T-helper 2 cell (primary cell): ENCODE measurements at places on chromosomes 6 and 20.

- no peak for DNase-seq
Measured at GRCh38 chr6:169766232-169766631, 14.8 kb downstream of the ERMARD start.

- no peak for DNase-seq
Measured at GRCh38 chr6:117149324-117149723, 116.0 kb upstream of the VGLL2 start.

GRCh38 chr6:170107606-170108222, 183.2 kb downstream of the DLL1 start:
- no peak for DNase-seq

GRCh38 chr6:71248306-71248765, 40.3 kb upstream of the OGFRL1 start:
- no peak for DNase-seq

- DNase-seq = no peak
Measured at GRCh38 chr6:79170959-79171358, 63.5 kb downstream of the HMGN3 start.

GRCh38 chr6:86357877-86358276, 579.5 kb upstream of the HTR1E start:
- no peak for DNase-seq

DNA sequence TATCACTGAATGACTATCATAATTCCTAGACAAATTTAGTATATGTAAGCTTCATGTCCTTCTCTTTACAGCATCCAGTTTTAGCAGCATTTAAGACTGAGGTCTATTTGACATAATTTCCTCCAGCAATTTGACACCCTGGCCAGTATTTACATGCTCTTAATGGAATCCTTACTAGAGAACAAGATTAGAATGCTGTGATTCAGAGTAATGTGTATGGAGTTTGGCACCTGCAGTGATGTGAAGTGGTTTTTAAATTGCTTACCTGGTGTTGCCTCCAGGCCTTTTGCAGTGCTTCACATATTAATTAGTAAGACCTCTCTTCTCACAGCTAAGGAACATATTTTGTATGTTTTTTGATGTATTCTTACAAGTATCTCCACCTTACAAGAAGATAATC, 9.8 kb downstream of the NKX2-4 start:
- no peak for DNase-seq

GRCh38 chr6:21046276-21046675, 512.0 kb downstream of the CDKAL1 start:
- DNase-seq = no peak

DNA sequence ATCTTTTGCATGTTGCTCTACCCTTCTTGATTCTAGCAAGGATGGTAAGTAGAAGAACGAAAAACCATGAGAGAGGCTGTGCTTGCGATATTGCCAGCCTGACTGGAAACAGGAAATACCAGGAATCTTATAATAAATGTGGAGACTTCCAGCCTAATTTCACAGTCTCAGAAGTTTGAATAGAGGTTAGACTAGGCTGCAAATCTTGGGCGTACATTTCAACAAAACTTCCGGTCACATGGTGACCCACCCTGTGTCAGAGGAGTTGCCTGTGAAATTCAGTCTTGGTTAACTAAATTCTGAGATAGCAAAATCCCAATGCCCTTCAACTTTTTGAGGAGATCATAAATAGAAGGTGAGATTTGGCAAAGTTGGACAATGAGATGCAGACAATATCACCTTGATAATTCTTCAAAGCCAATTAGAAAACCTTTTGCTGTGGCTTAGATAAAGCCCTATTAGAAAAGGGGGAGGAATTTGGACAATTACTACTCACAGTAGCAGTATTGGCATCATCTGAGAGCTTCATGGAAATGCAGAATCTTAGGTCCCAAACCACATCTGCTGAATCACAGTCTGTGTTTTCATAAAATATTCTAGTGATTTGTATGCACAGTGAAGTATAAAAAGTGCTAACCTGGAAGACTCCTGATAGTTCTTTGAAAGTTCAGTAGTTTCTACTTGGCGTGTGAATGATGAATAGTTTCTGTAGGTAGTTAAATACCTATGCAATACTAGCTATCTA, 262.0 kb upstream of the JAG1 start:
- no peak for DNase-seq

GRCh38 chr6:27700337-27700736, 211.9 kb downstream of the OR2B2 start:
- no peak for DNase-seq

DNA sequence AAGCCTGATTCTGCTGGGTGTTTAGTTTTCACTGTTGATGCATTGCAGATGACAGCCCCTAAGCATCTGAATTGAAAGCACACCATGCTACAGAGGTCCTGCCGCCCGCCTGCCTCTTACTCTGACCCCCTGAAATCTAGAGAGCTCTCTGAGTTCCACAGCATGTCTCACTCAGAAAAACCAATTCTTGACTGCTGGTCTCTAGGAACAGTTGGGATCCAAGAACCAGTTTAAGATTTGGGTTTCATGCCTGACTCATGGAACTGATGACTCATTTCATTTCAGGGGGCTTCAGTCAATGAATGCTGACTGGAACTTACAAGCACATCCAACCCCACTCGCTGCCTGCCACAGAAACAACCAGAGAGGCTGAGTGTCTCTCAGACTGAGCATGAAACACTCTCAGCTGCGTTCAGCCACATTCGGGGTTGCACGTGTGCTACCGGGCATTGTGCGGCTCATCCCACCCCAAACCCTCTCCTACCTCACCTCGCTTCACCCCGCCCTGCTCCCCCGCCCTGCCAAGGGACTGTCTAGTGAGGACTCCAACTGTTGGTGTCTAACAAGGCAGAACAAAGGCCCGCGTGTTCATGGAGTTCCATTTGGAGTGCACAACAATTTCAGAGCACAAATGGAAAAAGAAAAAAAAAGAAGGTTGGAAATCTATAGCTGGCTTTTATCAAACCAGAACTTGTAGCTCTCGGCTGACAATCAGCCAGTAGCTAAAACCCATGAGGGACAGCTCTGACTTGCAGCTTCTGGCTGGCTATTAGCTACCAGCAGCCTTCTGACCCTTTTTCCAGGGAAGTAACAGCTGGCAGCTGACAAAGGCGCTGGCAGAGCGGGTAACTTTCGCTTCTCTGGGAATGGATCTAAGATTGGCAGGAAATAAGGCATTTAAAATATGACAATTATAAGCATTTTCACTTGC, 20.0 kb upstream of the TRAF3IP2 start:
- no peak for DNase-seq

DNA sequence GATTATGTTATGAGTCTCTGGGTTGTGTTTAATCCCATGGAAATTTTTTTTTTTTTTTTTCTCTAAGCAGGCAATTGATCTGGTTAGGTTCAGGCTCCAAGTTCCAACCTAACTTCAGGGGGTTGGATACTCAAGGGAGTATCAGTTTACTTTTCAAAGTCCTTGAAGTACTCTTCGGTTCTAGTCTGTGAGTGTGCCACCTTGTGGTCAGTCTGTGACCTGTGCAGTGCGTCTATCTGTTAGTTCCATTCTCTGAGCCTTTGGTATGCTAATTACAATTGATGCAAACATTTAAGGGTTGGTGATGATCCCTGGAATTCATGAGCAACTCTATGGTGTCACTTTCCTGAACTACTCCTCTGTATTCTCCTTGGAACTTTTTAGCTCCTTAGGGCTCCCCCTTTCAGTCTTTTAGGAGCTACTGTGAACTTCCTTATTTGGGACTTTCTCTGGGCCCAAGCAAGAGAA, 342.0 kb downstream of the SOX4 start:
- DNase-seq = peak; percentile 35

DNA sequence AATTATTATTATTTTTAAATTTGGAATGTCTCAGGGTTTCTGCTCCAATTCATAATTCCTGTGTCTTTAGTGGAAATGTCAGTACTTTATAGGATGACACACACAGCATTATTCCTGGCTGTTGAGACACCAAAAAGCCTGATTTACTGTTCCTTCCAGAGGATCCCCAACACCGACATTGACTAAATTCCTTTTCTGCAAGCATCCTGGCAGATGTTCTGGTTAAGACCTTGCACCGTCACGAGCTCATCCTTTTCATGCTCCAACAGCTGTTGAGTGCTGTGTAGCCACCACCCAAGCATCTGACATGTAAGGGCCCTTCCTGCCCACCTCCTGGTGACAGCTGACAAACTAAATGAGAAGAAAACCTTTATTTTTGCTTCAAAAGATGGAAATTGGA, 284.3 kb upstream of the SULF2 start:
- DNase-seq = no peak

DNA sequence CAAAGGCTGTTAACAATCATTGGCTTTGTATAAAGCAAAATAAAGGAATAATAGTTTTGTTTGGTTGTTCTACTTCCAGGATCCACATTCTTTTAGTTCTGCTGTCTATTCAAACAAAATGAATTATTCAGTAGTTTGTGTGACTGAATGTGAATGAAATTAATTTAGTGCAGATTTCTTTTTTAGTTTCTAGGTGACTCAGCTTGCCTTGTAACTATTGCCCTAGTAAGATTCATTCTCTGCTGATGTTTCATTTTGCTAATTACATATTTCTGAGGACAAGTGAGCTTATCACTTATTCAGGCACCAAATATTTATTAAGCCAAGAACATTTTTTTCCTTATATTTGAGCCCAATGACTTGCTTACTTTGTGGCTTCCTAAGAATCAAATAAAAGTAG, 46.5 kb upstream of the RIPOR2 start:
- DNase-seq = no peak

- no peak for DNase-seq
Measured at GRCh38 chr20:8375898-8376297, 243.8 kb downstream of the PLCB1 start.

GRCh38 chr6:158042245-158042798, 60.7 kb downstream of the SYNJ2 start:
- DNase-seq = no peak

DNA sequence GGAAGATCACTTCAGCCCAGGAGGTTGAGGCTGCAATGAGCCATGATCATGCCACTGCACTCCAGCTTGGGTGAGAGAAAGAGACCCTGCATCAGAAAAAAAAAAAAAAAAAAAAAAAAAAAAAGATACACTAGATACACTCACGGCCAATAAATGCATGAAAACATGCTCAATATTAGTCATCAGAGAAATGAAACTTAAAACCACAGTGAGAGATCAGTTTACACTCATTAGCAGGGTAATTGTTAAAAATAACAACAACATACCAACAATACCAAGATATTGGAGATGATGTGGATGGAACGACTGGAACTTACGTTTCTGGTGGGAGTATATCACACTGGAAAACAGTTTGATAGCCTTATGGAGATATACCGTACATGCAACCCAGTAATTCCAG, 29.9 kb downstream of the HS3ST5 start:
- no peak for DNase-seq

GRCh38 chr20:2984028-2984501, 59.4 kb upstream of the GNRH2 start:
- no peak for DNase-seq

GRCh38 chr6:72950114-72950860, 275.0 kb downstream of the KHDC1L start:
- DNase-seq = no peak

GRCh38 chr6:158860279-158860865, 41.2 kb upstream of the EZR start:
- no peak for DNase-seq

DNA sequence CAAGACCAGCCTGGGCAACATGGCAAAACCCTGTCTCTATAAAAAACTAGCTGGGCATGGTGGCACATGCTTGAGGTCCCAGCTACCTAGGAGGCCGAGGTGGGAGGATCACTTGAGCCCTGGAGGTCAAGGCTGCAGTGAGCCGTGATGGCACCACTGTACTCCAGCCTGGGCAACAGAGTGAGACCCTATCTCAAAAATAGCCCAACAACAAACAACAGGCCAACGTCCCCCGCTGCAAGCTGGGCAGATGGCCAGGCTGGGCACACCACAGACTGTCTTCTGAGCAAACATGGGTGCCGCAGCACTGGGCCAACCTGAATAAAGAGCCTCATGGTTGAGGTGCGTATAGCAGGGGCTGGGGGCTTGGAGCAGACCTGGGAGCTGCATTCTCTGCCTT, 46.6 kb upstream of the SRF start:
- no peak for DNase-seq

- peak; percentile 53 for DNase-seq
Measured at GRCh38 chr20:63102721-63103375, 96.1 kb upstream of the BHLHE23 start.

DNA sequence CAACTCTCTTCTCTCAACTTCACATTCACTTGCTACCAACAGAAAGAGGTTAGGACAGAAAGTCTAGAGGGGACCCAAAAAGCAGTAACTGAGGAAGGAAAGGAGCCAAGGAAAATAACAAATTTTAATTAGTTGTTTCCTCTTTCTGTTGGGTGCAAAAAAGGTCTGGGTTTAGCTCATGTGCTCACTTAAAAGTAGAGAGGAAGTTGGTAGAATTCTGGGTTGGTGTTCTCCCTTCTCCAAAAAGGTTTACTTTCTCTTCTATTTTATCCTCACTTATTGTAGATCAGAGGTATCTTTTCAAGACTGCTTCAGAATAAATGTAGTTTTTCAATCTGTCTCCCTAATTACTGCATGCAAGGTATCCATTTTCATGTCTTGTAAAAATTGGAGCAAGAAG, 42.8 kb downstream of the MAP3K7 start:
- DNase-seq = no peak

DNA sequence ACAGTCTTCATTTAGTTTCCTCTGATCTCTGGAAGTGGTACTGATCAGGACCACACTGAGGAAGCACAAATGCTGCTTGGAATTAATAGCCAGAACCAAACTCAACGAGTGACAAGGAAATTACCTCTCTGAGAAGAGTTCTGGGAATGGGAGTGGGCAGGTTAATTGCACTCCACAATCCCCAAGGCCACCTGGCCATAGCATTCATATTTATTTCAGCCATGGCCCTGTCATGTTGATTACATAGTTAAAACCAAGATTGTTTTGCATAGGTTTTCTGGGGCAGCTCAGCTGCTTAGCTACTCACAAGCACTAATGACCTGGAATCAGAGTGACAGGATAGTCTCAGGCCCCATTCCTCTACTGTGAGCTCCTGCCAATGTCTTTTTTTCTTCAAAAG, 230.2 kb upstream of the RIMS1 start:
- no peak for DNase-seq

DNA sequence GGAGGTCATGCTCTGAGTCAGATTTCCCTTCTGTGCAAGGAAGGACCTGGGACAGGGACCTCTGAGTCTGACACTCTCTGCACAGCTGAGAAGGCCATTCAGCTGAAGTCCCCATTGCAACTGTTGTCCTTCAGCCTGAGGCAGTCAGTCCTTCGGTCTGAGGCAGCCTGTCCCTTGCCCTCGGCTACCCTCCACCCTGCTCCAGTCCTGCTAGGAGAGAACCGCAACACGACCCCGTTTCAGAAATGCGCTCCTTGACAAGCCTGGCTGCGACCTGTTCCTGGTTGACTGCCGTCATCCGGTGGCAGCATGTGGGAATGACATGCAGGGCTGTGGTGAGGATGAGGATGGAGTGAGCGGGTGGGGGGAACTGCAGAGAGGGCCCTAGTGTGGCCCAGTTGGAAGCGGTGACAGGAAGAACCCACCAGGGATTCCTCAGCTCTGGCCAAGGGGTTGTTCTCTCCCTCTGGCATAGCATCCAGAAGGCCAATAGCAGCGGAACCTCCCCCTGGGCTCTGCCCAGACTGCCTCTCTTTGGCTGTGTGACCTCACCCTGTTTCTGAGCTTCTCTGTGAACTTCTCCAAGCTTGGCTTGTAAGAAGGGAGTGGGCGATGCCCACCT, 40.3 kb upstream of the ANGPT4 start:
- peak; percentile 62 for DNase-seq
